ENCODE measurements at places on chromosomes 7 and 10.

- no peak for DNase-seq
Measured at GRCh38 chr10:125027871-125028869, 86.2 kb downstream of the ZRANB1 start.

- DNase-seq = no peak
Measured at GRCh38 chr10:103659674-103660363, 166.3 kb downstream of the NEURL1 start.

GRCh38 chr7:101564778-101565211 is 64.3 kb downstream of the MYL10 start:
- no peak for DNase-seq

DNA sequence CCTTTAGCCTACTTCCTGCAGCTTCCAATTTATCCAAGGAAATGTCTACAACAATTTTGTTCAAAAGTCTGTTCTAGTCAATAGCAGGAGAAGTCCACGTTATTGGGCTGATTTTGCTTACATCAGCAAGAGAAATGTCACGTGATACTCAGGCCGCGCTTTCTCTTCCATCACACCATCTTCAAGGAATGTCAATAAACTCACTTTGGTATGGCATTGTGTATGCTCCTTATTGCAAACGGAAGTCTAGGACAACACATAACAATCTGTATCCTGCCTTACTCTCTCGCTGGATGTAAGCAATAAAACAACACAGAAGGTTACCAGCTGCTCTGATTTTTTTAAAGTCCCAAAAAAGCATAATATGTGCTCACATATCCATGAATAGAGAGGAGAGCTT is 17.1 kb upstream of the STK17A start:
- DNase-seq = no peak

DNA sequence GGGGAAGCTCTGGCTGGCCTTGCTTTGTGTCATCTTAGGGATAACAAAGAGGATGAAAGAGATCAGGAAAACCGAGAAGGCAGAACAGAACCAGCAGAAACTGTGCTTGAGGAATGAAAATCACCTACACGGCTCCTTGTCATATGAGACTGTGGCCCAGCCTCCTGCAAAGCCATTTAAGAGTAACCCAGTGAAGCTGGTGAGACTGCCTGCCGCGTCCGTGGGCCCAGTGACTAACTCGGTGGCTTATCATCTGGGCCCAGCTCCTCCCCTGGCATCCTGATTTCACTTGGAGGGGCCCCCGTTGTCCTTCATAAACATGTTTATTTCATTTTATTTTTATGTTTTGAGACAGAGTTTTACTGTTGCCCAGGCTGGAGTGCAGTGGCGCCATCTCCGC is 30.7 kb downstream of the HTRA1 start:
- no peak for DNase-seq

GRCh38 chr10:8073691-8074416 is 19.4 kb downstream of the GATA3 start:
- DNase-seq = no peak

- no peak for DNase-seq
Measured at GRCh38 chr10:125057158-125058001, 103.0 kb downstream of the CTBP2 start.

GRCh38 chr7:6258440-6259182 is 13.8 kb downstream of the CYTH3 start:
- no peak for DNase-seq

GRCh38 chr7:139915268-139915863 is 86.3 kb downstream of the TBXAS1 start:
- DNase-seq = no peak

GRCh38 chr10:102511583-102512274 is 8.0 kb downstream of the SUFU start:
- DNase-seq = no peak

DNA sequence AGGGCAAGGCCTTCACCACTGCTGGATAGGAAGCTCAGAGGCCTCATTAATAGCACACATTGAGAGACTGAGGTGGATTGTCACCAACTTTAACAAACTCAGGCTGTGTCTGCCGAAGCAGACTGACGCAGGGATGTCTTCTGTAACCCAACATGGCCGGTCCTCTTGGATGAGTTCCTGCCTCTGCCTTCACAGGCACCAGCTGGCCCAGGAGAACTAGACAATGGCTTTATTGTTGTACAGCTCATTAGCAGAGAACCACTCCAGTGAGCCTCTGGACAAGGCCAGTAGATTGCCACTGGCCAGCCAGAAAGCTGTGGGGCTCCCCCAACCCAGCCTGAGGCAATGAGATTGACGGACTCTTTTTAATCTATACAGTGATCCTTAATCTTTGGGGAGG is 9.4 kb downstream of the NODAL start:
- DNase-seq = no peak

- no peak for DNase-seq
Measured at GRCh38 chr7:89607792-89608191, 546.5 kb upstream of the STEAP1 start.

DNA sequence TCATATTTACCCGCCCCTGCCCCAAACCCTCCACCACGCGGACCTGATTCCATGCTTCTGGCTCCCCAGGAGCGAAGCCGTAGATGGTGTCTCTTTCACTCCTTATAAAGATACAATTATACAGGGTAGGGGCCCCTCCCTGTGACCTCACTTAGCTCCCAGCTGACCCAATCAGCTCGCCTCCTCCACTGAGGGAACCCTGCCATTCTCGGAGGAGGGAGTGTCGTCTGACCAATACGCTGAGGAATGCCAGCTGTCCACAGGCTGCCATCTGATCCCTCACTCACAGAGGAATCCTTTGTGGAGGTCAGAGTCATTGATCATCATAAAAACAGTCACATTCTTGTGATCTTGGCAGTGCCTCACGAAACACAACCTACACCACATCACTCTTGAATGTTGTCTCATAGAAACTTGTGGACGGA is 67.5 kb upstream of the INSIG1 start:
- no peak for DNase-seq

DNA sequence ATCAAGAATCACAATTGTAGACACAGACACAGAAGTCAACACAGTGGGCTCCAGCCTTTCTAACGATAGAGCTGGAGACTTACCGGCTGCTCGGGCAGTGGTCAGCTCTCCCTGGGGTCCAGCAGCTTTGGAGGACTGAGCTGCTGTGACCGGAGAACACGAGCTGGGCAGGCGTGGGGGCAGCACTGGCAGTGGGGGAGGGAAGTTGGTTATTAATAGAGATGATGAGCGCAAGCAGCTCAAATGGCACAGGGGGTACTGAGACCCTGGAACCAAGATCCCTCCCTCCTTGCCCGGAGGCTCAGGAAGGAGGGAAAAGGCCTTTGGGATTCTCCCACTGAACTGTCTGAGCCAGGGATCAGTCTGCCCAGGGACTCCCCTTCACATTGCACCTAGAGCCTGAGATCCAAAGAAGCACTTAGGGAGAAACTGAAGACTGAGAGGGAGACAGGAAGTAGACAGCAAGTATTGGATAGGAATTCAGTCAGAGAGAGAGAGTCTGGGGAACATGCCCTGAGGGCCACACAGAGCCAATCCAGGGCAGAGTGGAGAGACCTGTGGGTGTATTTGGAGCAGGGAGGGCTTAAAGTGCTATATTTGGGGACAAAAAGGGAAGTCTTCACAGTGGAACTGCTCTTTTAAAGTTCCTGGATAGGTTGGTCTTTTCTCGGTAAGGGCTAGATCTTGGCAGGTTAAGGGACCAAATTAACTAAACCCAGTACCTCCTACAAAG is at the start of gene MYOZ1:
TSS of gene MYOZ1 (minus strand) at position 147 of the 733 bp plus-strand sequence. CDS start 1,457 bp downstream, outside the sequence.
- DNase-seq = no peak

DNA sequence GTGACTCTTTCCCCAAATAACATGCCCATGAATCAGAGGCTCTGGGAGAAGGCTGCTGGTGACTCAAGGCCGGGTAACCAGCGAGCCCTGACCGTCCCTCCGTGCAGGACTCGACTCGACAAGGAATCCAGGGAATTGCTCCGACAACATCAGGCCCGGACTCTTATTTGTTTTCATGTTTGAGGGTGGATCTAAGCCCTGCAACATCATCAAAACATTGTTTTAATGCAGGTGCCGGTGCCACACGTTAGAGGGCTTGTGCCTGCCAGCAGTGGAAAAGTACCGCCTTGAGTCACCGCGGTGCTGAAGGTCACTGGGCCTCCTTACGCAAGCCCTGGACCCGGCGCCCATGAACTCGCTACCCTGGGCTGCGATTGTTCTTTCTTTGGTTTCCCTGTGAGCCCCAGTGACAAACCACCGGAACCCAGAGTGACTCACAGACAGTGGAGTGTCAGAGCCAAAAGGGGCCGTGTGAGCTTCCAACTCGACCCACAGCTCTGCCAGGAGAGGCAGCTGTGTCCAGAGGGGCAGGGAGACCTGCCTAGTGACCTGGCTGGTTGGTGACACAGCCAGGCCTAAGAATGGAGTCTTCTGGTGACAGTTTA is 139.4 kb upstream of the SHH start:
- DNase-seq = no peak

DNA sequence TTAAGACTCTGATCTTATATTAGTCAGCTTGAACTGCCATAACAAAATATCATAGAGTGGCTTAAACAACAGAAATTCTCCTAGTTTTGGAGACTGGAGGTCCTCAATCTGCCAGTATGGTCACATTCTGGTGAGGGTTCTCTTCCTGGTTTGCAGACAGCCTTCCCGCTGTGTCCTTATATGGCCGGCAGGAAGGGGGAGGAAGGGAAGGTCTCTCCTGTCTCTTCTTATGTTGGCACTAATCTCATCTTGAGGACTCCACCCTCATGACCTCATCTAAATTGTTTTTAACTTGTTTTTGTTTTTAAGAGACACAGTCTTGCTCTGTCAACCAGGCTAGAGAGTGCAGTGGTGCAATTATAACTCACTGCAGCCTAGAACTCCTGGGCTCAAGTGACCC is 53.1 kb downstream of the VPS41 start:
- no peak for DNase-seq

DNA sequence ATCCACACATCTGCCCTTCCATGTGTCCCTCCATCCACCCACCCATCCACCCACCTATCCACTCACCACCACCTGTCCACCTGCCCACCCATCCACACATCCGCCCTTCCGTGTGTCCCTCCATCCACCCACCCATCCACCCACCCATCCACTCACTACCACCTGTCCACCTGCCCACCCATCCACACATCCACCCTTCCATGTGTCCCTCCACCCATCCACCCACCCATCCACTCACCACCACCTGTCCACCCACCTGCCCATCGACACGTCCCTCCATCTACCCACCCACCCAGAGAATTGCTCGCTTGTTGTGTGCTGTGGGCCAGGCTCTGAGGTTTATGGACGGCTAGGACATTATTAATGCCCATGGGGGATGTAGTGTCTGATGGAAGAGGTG is 500.2 kb downstream of the DNAJB6 start:
- DNase-seq = no peak
